ENCODE measurements at places on chromosomes 5 and 9.

DNA sequence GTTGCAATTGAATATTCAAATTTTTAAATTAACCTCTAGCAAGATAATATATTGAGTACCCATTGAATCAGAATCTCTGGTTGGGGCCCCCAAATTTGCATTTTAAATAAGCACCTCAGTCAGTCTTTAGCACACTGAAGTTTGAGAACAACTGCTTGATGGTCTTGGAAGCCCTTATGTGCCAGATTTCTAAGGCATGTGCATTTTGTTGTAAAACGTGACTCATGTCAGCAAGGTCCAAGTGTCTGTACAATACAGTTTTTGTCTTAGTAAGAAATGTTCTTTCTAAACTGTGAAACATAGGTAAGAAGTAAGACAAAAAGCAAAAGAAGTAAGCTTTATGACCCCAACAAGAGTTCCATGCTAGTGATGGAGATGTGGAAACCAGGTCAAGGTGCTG, 59.1 kb upstream of the PHF2 start:
- DNase-seq: no peak

- no peak for DNase-seq
Measured at GRCh38 chr5:167271511-167271910, 1019.9 kb upstream of the WWC1 start.

DNA sequence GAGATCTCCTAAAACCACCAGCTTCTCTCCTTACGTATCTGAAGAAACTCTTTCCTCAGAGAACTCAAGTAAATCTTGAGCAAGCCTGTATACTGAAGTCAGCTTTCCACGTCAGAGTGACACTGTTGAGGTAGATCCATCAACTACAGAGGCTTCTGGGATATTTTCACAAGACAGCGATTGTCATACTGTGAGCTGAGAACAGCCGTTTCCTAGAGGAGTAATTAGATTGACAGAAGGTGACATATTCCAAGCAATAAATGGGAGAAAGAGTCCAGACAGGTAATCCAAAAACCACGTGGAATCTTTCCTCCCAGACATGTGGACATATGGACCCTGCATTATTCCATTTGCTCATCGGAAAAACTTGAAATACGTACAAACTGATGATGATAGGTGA, 117.2 kb downstream of the MEF2C start:
- no peak for DNase-seq

- DNase-seq: no peak
Measured at GRCh38 chr5:82590112-82590511, 312.0 kb upstream of the RPS23 start.

DNA sequence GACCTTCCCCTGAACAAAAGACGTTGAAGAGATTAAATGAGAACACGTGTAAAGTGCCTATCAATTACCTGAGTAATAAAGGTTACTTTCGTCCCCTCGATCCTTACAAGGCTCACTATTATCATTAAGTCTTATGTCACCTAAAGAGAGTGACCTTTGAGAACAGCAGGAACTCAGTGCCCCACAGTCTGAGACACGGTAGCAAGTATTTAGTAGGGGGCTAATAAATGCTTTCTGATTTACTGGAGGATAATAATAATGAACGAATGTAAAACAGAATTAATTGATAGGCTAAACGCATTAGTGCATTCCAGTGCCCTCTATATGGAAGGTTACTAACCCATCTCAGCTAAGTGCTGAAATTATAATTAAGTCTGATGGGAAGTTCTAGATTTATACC, 199.9 kb downstream of the FBXL17 start:
- DNase-seq: no peak
